ENCODE measurements at places on chromosomes 2 and 18.

- peaks cover 35% of the 10 kb centered on the region for H3K4me1 ChIP-seq
- H3K27me3 ChIP-seq, result no peaks in the 10 kb centered on the region
- no peak overlapping the region for H3K27ac ChIP-seq
- H3K36me3 ChIP-seq, result no peaks in the 10 kb centered on the region
- no peak overlapping the region for H3K4me3 ChIP-seq
Measured at GRCh38 chr18:48785736-48786454, 164.9 kb downstream of the SMAD7 start.

DNA sequence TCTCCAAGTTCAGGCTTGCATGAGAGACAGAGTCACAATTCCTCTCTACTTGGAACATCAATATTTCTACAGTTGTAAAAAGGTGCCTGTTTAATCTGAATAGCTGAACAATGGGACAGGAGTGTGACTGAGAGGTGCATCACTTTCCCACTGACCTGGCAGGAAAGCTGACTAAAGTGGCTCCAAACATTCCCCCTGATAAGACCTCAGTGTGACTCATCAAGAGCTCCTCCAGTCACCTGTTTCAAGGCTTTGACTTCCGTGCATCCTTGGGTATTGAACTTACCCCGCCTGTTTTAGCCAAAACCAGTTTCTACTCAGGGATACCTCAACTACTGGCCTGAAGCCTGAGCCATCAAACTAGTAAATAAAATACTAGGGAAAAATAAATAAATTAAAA, 453.9 kb upstream of the DDX18 start:
- no peak for DNase-seq
- no peak overlapping the region for H3K27ac ChIP-seq
- no peaks in the 10 kb centered on the region for H3K36me3 ChIP-seq
- no peaks in the 10 kb centered on the region for H3K27me3 ChIP-seq
- no peaks in the 10 kb centered on the region for H3K4me1 ChIP-seq
- H3K4me3 ChIP-seq, result no peak overlapping the region

DNA sequence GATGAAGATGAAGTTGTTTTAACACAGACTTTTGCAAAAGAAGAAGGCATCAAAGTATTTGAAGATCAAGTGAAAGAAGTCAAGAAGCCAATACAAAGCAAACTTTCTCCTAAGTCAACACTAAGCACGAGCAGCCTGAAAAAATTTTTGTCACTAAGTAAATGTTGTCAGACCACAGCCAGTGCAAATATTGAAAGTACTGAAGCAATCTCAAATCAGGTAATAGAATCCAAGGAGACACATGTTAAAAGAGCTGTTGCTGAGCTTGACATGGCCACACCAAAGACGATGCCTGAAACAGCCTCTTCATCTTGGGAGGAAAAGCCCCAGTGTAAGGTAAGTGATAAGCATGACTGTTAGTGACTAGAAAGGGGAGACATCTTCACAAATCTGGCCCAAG, 75.1 kb downstream of the FSIP2 start:
- no peaks in the 10 kb centered on the region for H3K36me3 ChIP-seq
- no peak overlapping the region for H3K27ac ChIP-seq
- no peak for DNase-seq
- H3K4me3 ChIP-seq, result no peak overlapping the region
- no peaks in the 10 kb centered on the region for H3K4me1 ChIP-seq

DNA sequence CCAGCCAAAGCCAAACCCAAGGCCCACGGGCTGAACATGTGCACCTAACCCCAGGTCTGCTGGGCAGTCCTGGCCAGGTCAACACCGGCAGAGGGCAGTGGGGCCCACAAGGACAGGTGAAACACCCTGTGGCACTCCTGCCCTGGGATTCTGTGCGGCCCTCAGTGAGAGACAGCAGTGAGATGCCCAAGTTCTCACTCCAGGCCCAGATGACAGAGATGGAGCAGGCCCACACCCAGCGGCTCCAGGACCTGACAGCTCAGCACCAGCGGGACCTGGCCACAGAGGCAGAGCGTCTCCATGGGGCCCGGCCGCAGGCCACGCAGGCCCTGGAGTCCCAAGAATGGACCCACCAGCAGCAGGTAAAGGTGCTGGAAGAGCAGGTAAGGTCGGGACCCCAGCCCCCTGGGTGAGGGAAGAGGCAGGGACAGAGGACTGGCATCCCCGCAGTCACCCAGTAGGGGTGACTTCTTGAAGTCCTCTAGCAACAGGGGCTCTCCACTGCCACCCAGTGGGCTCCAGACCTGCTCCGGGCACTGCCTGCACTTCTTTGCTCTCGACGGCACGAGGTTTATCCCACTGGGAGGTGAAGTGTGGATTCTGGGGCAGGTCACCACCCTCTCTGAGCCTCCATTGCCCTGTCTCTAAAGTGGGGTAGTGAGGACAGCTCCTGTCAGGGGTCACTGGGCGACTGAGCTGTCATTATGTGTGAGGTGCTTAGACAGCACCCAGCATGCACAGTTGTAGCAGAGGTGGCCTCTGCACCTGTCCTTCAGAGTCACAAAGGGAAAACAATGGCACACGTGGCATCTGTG, 8.8 kb upstream of the SNED1 start:
- no peak overlapping the region for H3K4me3 ChIP-seq
- no peaks in the 10 kb centered on the region for H3K36me3 ChIP-seq
- H3K4me1 ChIP-seq, result peaks cover 32% of the 10 kb centered on the region
- DNase-seq, result peak; percentile 83
- H3K27me3 ChIP-seq, result no peaks in the 10 kb centered on the region

DNA sequence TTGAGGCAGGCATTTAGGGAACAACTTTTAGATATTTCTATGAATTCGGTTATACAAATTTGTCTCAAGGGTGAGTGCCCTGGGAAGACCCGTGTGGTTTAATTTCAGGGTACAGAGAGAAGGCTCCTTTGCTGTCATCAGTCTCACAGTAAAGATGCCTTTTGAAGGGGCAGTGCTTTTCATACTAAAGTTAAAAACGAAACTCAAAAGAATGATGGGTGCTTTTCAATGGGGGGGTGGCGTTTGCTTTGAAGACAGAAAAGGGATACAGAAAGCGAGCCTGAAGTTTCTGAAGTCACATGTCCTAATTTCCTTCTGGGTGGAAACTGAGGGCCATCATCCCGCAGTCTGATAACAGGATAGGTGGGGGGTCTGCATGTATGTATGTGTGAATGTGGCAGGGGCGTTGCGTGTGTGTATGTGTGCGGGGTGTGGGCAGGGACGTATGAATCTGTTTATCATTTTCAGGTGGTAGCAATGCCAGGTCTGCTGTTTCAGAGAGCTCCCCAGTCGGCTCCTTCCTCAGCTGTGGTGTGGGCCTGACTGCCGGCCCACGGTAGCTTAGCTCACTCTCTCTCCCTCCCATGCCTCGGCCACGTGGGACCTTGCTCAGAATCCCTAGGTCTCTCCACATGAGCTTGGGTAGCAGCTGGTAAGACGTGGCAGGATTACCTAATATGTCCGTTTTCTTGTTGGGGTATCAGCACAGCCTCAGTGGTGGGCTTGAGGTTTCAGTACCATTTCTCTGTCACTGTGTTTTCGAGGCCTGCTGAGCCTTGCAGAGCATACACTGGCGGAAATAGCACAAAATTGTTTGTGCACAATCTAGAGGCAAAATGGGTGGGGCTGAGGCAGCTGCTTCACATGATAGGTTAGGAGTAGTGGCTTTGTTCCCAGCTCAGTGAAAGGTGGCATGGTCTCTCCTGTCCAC, 32.7 kb downstream of the ARHGAP25 start:
- no peaks in the 10 kb centered on the region for H3K36me3 ChIP-seq
- DNase-seq, result no peak
- no peak overlapping the region for H3K4me3 ChIP-seq
- H3K27me3 ChIP-seq, result no peaks in the 10 kb centered on the region
- H3K4me1 ChIP-seq, result peaks cover 7% of the 10 kb centered on the region

- H3K27me3 ChIP-seq, result no peaks in the 10 kb centered on the region
- no peaks in the 10 kb centered on the region for H3K36me3 ChIP-seq
- no peak overlapping the region for H3K4me3 ChIP-seq
- H3K27ac ChIP-seq, result no peak overlapping the region
- no peak for DNase-seq
Measured at GRCh38 chr2:122595065-122595464, 839.6 kb downstream of the TSN start.

DNA sequence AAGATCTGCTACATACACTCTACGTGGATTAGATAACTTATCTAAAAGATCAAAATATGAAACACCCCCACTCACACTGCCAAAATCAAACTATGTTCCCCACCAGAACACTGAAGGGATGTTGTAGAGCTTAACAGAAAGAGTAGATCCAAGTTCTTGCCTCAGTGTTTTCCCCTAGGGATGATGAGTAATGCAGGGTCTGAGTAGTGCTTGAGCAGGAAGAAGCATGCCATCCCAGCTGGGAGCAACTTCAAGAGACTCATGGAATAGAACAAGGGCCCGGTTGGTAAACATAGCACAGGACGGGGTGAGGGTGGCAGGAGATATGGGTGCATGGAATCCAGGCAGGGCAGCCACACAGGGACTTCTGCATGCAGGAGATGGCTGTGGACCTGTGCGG, 74.3 kb downstream of the SNTG2 start:
- no peak overlapping the region for H3K4me3 ChIP-seq
- H3K4me1 ChIP-seq, result no peaks in the 10 kb centered on the region
- DNase-seq, result no peak
- H3K27me3 ChIP-seq, result no peaks in the 10 kb centered on the region

DNA sequence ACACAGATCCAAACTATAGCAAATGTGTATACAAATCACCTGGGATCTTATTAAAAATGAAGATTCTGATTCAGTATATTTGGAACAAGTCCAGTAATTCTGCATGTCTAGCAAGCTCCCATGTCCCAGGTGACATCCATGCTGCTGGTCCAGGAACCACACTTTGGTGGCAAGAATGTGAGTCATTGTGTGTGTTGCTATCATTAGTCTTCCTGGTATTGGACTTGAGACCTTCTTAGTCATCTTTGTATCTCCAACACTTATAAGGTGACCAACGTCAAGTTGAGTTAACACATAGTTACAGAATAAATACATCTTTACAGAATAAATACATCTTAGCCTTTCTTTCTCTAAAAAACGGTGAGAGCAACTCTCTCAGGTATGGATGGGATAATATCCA, 107.9 kb upstream of the NDUFV2 start:
- DNase-seq, result no peak
- no peaks in the 10 kb centered on the region for H3K36me3 ChIP-seq
- H3K27ac ChIP-seq, result no peak overlapping the region

GRCh38 chr2:238793306-238793705, 54.6 kb upstream of the TWIST2 start:
- no peak for DNase-seq
- H3K36me3 ChIP-seq, result no peaks in the 10 kb centered on the region

DNA sequence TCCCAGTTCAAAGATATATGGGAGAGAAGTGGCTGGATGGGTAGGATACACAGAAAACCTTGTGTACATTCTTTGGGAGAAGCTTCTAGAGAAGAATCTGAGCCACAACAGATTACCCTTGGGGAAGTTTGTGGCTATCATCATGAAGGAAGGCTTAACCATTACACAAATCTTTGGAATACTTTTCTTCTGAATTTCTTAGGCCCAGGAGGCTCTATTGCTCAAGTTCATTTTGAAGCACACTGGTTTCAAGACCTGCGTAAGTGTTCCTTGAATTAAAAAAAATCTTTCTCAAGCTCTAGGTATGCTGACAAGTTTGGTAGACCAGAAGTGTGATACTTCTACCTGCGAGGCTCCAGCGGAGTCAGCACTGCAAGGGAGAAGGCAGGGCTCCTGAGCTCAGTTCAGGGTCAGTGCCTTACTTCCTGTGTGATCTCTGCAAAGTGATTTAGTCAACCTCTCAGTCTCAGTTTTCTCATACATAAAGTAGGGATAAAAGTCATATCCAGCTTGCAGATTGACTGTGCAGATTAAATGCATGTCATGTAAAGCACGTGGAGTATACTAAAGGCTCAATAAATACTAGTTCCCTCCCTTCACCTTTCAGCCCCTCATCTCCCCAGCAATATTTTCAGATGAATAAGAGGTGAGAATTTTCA, 438.6 kb downstream of the DLGAP1 start:
- H3K27ac ChIP-seq, result no peak overlapping the region
- H3K4me3 ChIP-seq, result no peak overlapping the region
- H3K4me1 ChIP-seq, result no peaks in the 10 kb centered on the region

GRCh38 chr2:223971-224760, 39.7 kb downstream of the SH3YL1 start:
- H3K27ac ChIP-seq, result no peak overlapping the region
- no peak for DNase-seq
- H3K4me3 ChIP-seq, result no peak overlapping the region
- no peaks in the 10 kb centered on the region for H3K27me3 ChIP-seq

DNA sequence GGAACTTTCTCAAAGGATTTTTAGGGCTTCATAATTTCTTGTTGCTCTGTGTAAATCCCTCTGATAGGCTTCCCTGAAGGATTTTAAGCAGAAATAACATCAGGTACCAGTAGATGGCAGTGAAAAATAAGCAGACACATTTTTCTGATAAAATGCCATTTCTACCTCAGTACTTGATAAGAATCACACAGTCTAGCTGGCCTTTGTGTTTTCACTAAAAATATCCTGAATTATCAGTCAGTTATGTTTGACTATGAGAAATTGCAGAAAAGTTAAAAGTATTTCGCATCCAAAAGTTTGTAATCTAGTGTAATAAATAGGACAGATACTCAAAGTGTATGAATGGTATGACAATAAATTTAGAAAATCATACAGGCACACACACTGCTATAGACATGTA, 68.7 kb downstream of the DNAJC10 start:
- DNase-seq, result no peak
- H3K4me1 ChIP-seq, result no peaks in the 10 kb centered on the region
- no peak overlapping the region for H3K4me3 ChIP-seq
- no peaks in the 10 kb centered on the region for H3K27me3 ChIP-seq
- no peaks in the 10 kb centered on the region for H3K36me3 ChIP-seq

GRCh38 chr2:27407798-27408491, 1.4 kb downstream of the PPM1G start:
- H3K27ac ChIP-seq, result peak overlapping the region; percentile 97
- H3K36me3 ChIP-seq, result peaks cover 14% of the 10 kb centered on the region
- no peaks in the 10 kb centered on the region for H3K27me3 ChIP-seq
- H3K4me3 ChIP-seq, result peak overlapping the region; percentile 98
- no peak for DNase-seq

DNA sequence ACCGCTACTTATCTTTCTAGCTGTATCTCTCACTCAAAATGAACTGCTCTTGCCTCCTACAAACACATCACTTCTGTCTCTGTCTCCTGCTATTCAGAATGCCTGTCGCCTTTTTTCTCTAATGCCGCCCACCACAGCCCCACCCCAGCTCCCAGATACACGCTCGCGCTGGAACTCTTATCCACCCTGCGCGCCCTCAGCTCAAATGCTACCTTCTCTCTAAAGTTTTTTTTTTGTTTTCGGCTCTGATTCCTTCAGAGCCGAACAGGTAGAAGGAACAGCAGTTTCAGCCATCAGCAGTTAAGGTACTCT, 3.9 kb upstream of the SOS1 start:
- H3K27me3 ChIP-seq, result no peaks in the 10 kb centered on the region
- DNase-seq, result no peak
- H3K36me3 ChIP-seq, result no peaks in the 10 kb centered on the region

GRCh38 chr2:67649331-67650261, 252.5 kb downstream of the ETAA1 start:
- peaks cover 26% of the 10 kb centered on the region for H3K4me1 ChIP-seq
- peak overlapping the region; percentile 80 for H3K27ac ChIP-seq
- no peak overlapping the region for H3K4me3 ChIP-seq
- peak; percentile 25 for DNase-seq

- no peaks in the 10 kb centered on the region for H3K27me3 ChIP-seq
- H3K4me3 ChIP-seq, result no peak overlapping the region
- H3K27ac ChIP-seq, result no peak overlapping the region
Measured at GRCh38 chr2:68745006-68745405, 10.4 kb downstream of the ARHGAP25 start.
